ENCODE measurements at places on chromosomes 11 and 22.

DNA sequence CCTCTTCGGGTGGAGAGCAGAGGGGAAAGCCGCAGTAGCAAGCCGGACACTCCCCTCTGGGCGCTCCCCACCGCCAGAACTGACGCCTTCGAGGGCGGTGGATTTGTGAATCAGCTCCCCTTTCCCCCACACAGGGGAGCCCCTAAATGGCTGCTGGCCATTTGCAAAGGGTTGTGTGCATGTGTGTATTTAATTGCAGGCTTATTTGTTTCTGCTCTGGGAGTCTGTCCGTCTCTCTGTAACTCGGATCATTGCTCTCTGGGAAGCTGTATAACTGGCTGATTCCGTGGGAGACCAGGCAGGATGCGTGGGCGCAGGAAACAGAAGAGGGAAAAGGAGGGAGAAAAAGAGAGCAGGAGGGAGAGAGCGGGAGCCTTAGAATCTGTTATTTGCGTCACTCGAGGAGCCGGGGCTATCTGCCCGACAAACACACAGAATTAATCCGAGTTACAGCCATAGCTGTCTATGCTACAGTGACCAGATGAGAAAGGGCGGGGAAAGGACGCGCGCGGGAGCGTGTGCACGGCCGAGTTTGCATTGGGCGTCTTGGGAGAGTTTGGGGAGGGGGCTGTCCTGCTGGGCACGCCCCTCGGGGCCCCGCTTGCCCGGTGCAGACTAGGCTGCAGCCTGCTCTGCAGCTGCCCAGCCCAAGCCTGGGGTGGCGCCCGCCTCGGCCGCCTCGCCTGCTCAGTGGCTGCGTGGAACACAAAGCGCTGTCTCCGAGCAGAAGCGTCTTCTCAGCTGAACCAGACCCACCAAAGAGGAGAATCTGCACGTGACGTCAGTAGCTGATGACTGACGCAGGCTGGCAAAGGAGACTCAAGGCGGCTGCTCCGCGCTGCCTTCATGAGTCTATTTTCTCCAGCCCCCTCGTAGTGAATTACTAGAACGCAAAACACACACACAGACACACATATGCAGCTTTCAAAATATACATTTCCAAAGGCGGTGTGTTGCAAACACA, 105.3 kb upstream of the HSD17B12 start:
- DNase-seq, result no peak

DNA sequence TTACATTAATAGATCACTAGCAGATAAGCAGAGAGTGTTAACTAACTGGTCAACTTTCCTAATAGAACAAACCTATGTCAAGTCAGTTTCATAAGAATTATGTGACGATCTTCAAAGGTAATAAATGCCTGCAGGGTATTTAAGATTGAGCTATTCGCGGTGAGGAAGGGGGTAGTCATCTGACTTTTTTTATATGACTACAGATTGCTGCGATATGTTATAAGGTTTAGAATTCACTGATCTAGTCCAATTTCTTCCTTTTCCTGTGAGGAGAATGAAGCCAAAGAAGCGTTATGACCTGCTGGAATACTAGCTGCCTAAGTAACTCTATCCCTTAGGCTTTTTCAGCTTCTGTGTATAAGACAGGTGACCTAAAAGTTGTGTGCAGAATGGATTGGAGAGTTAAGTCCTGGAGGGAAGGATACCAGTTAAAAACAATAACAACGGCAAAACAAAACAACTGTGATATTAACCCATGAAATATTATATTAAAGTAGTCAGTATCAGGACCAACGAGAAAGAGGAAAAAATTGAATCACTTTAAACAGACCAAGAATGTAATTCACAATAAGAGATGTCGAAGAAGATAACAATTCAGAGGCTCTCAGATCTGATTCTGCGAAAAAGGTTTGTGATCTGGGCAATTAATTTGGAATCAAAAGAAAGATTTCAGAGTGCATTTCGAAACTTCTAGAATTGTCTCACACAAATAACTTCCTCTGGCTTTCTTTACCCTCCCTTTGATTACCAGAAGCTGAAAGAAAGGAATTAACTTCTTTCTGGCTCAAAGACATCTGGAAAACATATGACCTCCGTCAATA, 630 bp downstream of the CASP4 start:
- DNase-seq, result no peak

- no peak for DNase-seq
These were observed 11.4 kb downstream of the EHF start for GRCh38 chr11:34632105-34632791.

DNA sequence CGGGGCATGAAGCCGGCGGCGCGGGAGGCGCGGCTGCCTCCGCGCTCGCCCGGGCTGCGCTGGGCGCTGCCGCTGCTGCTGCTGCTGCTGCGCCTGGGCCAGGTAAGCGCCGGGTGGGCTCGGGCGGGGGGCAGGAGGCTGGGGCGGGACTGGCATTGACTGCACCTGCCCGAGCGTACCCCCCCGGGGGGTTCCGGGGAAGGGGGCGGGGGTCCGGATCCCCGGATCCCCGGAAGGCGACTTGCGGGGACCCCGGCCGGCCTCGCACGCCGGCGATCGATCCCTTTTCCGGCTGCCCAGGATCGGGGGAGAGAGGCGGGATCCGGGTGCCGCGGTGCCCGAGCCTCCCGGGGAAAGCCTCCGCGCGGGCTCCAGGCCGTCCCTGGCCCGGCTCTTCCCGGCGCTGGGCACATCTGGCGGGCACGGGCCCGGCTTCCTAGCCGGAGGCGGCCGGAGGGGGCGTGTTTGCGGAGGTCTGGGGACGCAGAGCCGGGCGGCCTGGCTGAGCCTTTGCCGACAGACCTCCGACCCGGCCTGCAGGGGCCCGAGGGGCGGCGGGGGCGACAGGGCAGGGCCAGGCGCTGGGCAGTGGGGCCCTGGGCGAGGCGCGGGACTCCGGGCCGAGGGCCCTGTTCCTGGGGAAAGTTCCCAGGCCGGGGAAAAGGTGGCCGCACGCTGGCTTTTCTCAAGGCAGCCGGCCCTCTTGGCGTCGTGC, 705 bp downstream of the PTPRJ start:
- DNase-seq, result peak; percentile 53

GRCh38 chr22:40310081-40310767, 36.1 kb upstream of the ADSL start:
- no peak for DNase-seq
